ENCODE measurements at places on chromosomes 16 and 17.

DNA sequence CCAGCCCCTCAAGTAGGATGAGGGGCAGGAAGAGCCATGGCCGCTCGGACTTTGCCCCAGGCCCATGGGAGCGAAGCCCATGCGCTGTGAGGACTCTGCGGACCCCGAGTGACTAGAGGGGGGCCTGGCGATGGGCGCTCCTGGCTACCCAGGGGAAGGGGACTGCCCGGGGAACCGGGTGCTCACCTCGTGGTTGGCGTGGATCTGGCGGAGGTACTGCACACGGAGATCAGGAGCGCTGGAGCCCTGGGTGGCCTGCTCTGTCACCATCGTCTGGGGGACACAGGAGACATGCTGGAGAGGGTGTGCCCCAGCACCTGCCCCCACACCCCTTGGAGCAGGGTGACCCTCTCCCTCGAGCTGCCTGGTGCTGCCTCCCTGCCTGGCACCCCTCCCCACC, 11.0 kb downstream of the FAAP100 start:
- no peak for DNase-seq

- peak; percentile 26 for DNase-seq
These were observed 6.8 kb upstream of the TCAP start for GRCh38 chr17:39658346-39658745.

- no peak for DNase-seq
These were observed 8.2 kb upstream of the CNGB1 start for GRCh38 chr16:57979006-57979585.

DNA sequence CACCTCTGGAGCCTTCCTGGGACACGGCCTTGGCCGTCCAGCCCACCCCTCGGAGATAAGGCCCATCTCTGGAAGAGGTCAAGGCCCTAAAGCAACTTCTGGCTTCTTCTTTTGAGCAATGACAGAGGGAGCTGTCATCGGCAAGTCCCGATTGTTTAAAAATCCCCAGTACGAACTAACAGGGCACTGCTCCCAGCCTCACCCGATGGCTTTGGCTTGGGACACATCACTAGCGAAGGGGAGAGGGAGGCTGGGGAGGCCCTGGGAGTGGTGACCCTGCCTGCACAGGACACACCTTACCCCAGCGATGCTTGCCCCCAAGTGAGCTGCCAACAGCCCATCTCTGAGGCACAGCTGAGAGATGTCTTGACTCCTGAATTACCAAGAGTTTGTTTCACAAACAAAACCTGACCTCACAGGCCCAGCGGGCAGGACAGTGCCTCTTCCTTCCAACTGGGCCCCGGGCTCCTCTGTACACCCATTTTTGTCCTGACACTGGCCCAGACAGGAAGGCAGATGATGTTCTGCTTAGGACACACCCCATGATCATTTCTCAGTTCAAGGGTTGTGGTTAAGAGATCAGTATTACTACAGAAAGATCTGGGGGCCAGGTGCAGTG, 4.8 kb downstream of the SYNGR2 start:
- DNase-seq, result no peak

- DNase-seq, result no peak
These were observed 17.8 kb upstream of the ITGAE start for GRCh38 chr17:3818786-3819185.

GRCh38 chr17:80110447-80110812, 9.0 kb downstream of the GAA start:
- no peak for DNase-seq

DNA sequence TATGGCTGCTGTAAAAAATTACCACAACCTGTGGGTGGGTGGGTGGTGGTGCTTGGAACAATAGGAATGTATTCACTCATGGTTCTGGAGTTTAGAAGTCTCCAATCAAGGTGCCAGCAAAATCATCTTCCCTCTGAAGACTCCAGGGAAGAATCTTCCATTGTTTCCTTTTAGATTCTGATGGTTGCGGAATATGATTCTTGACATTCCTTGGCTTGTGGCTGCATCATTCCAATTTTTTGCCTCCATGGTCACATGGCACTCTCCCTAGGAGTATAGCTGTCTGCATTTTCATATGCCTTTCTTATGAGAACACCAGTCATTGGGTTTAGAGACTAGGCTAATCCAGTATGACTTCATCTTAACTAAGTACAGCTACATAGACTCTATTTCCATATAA, 401.0 kb downstream of the HS3ST3B1 start:
- no peak for DNase-seq

GRCh38 chr16:84072014-84072413, 29.4 kb upstream of the SLC38A8 start:
- DNase-seq, result no peak

DNA sequence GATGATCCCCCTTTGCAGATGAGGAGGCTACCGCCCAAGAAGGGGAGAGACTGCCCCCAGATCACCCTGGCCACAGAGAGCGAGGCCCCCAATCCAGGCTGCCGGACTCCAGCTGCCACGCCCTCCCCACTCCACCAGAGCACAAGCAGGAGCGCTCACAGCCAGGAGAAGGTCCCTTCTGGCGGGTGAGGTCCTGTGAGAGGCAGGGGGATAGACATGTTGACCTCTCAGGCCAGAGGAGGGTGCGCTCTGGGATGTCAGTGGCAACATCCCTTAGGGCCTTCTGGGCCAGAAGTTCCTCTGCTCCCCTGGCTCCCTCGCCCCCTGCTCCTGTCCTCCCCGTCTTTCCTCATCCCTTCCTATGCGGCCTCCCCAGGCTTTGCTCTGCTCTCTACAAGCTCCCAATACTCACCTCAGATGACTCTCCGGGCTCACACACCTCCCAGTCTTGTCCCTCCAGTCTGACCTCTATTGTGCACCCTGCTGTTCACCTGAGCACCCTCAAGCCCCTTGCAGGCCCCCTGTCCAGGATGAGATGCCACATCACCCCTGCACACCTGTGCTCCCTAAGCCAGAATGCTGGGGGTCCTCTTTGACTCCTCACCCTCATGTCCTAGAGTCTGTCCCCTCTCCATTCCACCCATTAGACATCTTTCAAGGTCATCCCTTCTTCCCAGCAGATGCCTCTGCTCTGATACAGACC, 5.0 kb upstream of the NXPH3 start:
- DNase-seq, result no peak

DNA sequence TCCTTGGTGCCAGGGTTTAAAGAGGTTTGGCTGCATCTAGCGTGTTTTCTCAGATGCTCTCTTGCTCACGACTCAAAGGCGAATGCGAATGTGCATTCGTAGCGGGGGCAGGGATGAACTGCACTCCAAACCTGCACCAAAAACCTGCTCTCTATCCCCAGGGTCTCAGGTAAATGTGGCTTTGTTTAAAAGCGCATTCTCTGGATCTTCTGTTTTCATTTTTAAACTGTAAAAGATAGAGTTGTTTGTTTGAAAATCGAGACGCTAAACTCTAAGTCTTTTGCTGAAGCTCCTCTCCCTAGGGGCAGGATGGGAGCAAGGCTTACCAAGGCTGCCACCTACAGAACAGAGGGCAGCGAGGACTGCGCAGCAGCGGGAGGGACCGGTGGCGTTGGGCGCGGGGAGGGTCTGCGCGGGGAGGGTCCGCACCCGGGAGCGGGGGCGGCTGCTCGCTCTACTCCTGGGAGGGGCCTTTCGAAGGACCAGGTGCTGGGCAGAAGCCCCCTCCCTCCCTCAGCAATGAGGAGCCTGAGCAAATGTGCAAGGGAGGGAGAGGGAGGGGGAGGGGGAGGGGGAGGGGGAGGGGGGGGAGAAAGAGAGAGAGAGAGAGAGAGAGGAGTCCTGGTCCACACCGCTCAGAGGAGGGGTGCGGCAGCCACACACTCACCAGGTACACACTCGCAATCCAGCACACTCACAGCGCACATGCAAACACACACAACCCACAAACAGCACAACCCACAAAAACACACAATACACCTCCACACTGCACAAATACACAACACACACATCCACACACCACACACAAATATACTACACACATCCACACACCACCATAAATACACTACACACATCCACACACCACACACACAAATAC, 142.8 kb downstream of the GRIN2A start:
- DNase-seq, result no peak

Measured in stimulated activated naive CD4-positive, alpha-beta T cell (primary cell).